Pancreas (tissue), 10 donors: ENCODE measurements at places on chromosomes 2 and 18.

GRCh38 chr2:190500054-190500502 lies 34.4 kb downstream of the NEMP2 start:
- DNase-seq = no peak

DNA sequence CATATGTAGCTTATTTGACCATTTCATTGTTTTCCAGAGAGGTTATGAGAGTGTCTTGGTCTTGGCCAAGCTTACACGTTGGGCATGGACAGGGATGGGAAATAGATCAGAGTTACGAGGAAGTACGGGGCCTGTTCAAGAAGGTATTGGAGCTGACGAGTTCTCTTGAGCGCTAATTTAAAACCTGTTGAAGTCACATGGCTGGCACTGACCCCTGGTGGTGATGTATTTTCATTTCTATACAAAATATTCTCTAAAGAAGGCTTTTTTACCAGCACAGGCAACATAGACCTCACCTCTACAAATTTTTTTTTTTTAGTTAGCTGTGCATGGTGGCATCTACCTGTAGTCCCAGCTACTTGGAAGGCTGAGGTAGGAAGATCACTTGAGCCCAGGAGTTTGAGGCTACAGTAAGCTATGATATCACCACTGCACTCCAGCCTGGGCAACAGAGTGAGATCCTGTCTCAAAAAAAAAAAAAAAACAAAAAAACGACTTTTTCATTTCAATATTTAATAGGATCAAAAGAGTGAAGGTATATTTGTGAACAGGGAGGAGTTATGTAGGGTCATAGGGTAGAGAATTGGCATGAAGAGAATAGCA lies 19.6 kb downstream of the UGP2 start:
- DNase-seq = peak; percentile 42

DNA sequence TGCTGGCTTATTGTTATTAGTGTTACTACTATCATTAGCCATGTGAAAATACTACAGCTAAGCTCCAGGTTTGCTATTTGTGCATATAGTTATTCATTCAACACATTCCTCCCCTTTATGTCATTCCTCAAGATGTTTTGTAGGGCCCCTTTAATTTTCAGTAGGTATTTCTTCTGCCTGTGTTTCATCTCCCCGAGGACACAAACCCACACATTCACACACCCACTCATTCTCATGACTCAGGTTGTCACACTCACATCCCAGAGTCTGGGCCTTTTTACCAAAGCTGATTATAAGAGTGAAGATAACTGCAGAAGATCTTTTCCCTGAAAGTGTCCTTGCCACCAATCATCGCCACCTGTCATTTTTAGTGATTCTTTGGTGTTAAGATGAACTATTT lies 68.6 kb upstream of the SPOPL start:
- DNase-seq = no peak

DNA sequence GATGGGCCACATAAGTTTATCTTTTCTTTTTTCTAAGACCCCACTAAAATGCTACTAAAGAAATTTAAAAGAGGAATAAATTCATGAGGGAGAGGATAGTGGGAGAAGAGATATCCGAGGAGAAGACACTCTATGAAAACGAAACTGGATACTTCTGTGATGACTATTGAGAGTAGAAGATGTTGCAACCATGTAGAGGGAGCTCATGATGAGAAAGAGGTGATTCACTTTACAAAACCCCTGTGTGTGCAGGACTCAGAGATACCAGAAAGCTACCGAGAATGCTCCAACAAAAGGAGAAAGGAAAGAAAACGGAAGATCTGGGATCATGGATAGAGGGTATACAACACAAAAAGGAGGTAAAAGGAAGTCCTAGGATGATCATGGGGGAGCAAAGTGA lies 34.9 kb downstream of the SLC38A11 start:
- no peak for DNase-seq

DNA sequence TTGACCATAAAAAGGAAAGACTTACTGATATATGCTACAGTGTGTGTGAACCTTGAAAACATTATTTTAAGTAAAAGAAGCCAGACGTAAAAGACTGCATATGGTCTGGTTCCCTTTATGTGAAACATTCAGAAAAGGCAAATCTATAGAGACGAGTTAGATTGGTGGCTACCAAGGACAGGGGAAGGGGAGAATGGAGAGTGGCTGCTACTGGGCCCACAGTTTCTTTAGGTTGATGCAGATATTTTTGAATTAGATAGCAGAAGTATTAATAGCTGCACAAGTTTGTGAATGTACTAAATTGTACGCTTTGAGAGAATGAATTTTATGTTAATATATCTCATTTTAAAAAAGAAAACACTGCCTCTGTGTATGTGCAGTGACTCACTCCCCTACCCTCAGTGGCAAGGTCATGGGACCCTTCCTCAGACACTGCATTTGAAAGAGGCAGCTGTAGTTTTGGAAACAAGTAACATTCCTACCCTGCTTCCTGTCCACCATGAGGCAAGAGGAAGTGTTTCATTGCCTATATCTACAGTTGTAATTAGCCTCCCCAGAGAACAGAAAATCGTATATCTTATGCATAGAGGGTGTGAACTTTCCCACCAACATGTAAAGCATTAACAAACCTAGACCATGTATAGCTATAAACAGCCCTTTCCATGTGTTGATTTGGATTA lies 29.8 kb upstream of the ARMC9 start:
- DNase-seq = no peak

DNA sequence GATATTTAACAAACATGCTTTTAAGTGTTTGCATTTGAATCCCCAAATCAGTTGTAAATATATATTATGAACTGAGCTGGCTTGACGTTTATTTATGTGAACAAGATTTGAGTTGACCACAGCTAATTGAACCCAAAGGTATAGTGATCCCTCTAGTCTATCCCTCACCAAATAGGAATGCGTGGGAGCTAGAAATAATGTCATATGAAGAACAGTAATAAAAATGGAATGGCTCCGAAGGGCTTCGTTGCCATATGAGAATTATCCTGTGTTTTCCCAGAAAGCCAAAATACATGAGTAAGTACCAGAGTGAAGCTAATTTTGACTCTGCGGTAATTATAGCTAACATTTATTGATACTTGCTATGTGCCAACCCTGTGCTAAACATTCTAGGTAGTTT lies 142.7 kb downstream of the ADCYAP1 start:
- DNase-seq = no peak

- no peak for DNase-seq
Measured at GRCh38 chr18:58337686-58338085, 291.2 kb downstream of the ALPK2 start.

DNA sequence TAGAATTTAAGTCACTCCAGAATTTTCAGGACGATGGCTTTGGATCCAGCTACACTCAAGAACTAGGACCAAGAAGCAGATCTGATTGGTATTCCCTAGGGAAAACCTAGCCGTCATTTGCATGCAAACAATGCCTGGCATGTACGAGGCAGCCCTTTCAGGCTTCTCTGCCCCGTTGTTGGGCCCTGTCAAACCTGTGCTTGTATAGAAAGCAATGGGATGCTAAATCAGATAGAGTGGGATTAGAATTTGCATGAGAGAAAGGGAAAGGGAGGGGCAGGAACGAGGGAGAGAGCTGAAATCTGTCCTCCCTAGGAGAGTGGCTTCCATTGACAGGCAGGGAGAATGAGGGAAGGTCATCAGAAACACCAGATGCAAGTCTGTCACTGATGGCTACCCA lies 28.6 kb downstream of the ARID5A start:
- DNase-seq = no peak

DNA sequence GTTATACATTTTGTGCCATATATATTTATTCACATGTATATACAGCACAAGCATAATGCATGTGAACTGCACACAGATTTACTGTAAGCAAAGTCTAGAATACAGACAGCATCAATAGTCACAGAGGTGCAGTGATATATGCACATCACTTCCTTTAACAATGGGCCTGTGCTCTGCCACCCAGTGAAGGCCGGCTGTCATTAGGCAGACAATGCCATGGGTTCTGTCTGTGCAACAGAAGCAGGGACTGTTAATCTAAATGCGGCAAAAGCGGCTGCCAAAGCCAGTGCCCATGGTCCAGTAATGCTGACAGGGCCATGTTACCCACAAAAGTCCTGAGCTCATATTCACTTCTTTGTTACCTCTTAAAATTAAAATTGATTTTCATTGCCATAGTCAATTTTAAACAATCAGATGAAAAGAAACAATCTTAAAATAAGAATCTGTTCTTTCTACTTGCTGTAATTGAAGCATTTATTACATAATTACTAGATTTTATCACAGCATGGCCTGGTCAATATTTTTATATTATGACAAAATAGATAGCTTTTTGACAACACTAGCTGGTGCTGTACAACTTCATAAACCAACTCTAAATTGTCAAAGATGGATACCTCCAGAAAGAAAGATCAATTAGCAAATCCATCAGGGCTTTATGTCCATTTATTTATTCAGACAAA lies 232.0 kb downstream of the STK39 start:
- no peak for DNase-seq

DNA sequence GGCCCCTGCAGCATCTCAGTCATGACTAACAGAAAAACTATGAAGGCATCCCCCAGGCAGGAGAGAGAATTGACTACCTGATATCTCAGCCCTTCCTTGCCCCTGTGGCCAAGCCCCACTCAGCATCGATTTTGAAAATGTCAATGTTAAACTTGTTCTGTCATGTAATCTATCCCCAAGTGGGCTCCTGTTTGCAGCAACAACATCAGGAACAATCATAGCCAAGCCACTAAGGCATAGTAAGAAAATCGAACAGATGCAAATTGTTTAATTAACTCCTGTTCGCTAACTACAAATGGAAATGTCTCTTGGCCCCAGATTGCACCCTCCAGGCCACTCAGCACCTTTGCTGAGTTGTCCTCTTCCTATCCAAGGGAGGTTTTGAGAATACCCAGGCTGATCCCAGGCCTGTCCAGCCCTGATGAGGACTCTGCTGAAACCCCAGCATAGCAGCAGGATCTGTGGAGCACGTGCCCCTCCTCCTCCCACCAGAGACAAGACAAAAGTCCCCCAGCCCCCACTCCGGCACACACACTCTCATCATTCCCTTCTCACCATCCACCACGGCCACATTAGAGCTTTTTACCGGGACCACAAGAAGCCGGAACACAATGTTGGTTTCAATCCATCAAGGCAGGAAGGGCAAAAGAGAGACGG lies 150.1 kb downstream of the TNS1 start:
- no peak for DNase-seq

DNA sequence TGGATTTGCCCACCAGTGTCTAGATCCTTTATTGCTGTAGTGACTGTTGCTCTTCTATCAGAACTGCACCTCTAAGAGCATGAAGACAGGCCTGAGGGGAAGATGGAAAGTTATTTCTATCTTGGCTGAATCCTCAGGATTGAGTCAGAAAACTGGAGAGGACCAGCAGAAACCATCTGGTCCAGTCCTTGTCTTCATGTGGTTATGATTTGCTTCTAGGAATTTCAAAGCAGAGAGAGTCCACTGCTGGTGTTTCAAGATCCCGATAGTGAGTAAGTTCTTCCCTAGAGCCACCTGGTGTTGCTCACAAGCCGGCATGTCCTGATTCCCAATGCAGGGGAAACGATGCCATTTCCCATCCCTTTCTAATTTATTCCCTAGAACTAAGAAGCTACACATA lies 84.2 kb downstream of the NCKAP5 start:
- no peak for DNase-seq

DNA sequence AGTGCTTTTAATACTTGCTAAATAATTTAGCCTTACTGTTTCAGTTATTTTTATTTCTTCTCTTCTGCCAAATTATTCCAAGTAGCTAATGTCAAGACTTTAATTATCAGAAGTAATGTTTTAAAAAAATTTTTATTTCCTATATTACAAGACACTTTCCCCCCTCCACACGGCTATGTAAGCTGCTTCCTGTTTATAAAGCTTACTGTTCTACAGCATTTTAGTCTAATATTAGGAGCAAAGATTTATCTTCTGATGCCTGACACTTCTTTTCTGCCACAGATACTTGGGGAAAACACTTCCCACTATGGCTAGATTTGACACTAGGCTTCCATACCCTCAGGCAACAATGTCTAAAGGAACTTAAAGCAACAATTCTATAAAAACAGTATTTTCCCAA lies 62.3 kb downstream of the ROCK1 start:
- no peak for DNase-seq

DNA sequence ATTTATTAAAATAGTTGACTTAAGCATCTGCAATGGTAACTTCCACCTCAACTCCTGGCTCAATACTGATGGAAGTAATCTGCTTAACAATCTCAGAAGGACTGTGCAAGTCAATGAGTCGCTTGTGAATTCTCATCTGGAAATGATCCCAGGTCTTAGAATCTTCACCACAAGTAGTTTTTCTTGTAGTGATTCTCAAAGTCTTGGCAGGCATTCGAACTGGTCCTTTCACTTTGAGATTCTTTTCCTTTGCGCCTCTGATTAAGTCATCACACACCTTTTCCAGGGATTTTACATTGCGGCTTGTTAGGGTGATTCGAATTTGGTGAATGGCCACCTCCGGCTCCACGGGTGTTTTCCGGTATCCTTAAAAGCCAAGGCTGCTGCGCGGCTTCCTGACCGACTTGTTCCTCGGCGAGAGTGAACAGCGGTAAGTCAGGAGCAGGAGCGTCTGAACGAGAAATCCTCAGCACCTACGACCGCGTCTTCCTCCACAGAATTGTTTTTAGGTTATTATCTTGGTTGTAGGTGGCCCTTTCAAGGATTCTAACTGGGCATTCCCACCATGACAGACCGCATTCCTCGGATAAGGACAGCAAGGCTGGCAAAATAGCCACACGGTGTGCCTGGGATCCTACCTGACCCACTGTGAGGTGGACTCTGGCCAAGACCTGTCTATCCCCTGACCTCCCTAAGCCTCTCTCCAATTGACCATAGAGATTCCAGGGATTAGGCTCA lies 23.8 kb upstream of the SLC20A1 start:
- no peak for DNase-seq

GRCh38 chr2:235148201-235149170 lies 196.7 kb downstream of the SH3BP4 start:
- no peak for DNase-seq

GRCh38 chr2:169871994-169872393 lies 44.7 kb downstream of the UBR3 start:
- no peak for DNase-seq

DNA sequence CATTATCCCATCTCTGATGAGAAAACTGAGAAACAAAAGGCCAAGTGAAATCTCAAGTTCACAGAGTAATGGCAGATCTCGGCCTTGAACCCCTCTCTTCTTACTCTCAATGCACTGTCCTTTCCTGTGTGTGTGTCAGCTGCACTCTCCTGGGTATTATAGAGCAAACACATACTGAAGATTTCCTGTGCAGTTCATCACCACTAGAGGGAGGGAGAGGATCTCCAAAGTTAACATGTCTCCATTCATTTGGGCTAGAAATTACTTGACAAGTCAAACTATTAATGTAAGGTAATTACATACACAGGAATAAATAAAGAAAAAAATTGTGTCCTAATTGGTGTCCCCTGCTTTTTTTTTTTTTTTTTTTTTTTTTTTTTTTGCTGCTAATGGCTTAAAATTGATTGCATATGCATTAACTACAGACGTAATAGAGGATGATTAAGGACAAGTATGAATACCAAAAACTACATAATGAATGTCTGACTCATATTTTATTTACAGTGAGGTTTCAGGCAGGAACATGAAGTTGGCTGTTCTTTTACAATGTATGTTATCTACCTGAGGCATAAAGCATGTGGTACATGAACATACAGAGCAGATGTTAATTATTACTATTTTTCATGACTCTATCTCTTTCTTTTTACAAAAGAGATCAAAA lies 269.2 kb downstream of the NYAP2 start:
- no peak for DNase-seq

GRCh38 chr2:111247491-111247890 lies 126.8 kb downstream of the BCL2L11 start:
- DNase-seq = no peak
